ENCODE measurements at places on chromosomes 6 and 20.

DNA sequence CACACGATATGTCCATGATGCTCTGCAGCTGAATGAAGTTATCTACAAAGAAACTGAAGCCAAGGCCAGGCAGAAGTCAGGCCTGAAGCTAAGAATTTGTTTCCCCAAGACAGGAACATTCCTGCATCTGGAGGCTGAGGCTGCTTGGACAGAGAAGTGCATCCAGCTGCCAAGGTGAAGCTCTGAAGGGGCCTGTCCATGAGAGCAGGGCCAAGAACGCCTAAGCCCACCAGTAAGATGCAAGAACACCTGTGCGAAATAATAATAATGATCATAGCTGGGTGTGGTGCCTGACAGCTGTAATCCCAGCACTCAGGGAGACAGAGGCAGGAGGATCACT is 37.7 kb upstream of the B4GALT5 start:
- DNase-seq, result no peak

DNA sequence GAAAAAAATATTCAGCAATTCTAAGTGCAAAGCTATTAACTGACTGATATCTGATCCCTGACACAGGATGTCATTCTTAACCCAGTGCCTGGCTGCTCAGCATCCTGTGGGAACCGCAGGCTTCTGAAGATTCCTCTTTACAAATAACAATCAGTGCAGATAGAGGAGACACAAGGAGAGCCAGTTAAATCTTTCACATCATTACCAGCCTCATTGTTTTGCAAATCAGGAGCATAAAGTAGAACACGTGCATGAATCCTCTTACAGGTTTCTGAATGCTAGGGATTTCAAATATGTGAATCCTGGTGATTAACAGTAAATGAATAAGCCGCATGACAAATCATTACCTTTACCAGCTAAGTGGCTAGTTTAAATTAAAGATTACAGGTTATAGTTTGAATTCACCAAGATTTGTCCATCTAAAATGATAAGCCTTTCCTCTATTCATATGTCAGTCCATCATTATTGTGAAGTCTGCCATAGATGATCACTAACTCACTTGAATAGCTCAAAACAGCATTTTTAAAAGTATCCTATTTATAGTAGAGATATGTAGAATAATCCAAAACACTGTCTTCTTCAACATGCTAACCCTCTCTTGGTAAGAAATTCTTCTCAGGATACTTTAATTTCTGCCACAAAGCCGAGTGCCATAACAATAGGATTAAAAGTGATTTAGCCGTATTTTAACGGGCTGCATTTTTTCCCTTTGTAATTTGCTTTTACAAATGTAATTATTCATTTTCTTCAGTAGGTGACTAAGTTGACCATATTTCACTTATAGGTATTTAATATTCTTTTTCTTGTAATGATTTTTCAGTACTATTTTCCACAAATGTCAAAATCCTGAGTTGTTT is 367.3 kb upstream of the EPHA7 start:
- DNase-seq, result peak; percentile 6

GRCh38 chr20:35135867-35136586 is 11.1 kb downstream of the EDEM2 start:
- peak; percentile 27 for DNase-seq

GRCh38 chr6:5110246-5110645 is 25.1 kb downstream of the PPP1R3G start:
- no peak for DNase-seq

- DNase-seq, result no peak
Observed at GRCh38 chr20:43870484-43870883, 44.2 kb upstream of the TOX2 start.

DNA sequence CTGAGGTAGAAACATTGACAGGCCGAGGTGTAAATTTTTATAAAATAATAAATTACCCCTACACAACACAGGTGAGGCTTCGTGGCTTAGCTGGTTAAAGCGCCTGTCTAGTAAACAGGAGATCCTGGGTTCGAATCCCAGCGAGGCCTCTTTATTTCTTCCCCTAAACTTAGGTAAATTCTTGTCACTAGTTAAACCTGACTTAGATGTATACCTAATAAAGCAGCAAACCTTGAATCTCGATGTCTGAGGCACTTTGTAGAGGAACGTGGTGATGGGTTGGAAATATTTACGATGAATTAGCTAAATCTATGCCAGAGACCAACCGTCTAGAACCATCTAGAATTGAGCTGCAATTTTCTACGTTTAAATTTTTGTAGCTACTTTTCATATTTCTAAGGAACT is 185.6 kb downstream of the OR2B2 start:
- peak; percentile 64 for DNase-seq

GRCh38 chr6:2462831-2463230 is 217.4 kb upstream of the GMDS start:
- DNase-seq, result no peak

GRCh38 chr20:46458866-46459750 is 52.7 kb upstream of the ELMO2 start:
- DNase-seq, result peak; percentile 53

- no peak for DNase-seq
Observed at GRCh38 chr20:24079661-24080412, 91.3 kb upstream of the GGTLC1 start.

DNA sequence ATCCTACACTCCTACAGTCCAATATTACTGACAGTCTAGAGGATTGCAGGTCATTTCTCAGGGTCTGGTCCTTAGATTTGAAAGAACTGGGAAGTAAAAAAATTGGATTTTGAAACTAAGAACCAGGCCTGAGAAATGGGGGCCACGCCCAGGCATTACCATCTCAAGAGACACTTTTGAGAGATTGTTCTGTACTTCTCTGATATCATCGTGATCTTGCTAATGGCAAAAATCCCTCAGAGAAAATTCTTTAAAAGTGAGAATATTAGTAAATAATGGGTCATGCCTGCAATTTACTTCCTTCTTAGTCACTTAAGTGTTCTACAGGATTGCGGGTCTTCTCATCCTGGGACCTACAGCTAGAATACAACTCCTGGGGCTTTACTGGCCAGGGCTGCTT is 42.0 kb upstream of the HIVEP1 start:
- DNase-seq, result no peak

GRCh38 chr6:53854843-53855567 is 60.2 kb downstream of the LRRC1 start:
- DNase-seq, result no peak

DNA sequence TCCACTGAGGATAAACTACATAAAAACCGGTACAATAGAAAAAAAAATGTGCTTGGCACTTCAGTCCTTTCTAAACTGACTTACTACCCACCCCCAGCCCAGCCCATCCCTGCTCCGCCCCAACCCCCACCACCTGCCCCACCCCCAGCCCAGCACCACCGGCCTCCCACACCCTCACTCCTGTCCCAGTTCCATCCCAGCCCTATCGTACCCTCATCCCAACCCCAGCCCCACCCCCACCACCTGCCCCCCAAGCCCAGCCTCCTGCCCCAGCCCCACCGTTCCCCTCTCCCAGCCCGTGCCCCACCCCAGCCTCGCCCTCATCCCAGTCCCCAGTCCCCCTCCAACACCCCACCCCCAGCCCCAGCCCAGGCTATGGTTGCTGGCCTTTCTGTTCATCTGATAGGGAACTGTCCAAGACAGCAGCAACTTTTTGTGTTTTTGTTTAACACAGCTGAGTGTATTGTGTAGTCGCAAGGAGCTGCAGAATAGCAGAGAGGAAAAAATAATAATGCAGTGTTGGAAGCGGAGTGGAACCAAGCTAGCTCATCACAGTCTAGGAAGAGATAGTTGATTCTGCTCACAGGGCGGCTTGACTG is 61.9 kb downstream of the SASH1 start:
- DNase-seq, result no peak

DNA sequence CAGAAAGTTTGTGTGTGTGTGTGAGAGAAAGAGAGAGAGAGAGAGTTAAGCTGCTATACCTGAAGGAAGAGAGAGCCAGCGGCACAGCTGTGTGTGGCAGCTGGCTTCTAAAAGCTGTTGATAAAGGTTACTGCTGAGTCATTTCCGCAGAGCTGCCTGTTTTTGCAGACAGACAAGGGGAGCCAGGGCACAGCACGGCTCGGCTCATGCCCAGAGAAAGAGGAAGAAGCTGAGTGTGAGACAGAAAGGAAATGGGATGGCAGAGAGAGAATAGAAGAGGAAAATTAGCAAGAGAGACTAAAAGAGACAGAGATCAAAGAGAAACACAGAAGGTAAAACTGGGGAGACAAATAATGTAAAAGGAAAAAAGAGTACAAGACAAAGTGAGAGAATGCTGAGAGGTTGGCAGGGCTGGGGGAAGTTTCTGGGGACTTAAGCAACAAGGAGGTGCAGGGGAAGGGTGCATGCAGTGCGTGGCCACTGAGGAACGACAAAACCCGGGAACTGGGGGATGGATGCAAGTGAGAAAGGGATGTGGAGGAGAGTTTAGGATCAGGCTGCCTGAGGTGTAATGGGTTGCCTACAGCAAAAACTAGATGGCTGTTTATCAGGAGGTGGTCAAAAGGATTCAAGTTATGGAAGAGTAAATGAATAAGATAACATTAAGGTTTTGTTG is 22.7 kb downstream of the HLA-A start:
- peak; percentile 94 for DNase-seq

- DNase-seq, result no peak
Observed at GRCh38 chr6:15643542-15643941, 19.3 kb downstream of the DTNBP1 start.

GRCh38 chr6:18405477-18406293 is 18.5 kb downstream of the RNF144B start:
- peak; percentile 86 for DNase-seq

DNA sequence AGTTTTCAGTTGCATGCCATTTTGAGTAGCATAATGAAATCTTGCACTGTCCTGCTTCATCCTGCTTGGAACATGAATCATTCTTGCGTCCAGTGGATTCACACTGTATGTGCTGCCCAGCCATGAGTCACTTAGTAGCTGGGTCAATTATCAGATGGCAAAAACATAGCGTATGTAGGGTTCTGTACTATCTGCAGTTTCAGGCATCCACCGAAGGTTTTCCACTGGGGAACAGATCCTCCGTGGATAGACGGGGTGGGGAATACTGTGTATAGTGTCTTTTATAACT is 61.4 kb downstream of the IL22RA2 start:
- peak; percentile 66 for DNase-seq

DNA sequence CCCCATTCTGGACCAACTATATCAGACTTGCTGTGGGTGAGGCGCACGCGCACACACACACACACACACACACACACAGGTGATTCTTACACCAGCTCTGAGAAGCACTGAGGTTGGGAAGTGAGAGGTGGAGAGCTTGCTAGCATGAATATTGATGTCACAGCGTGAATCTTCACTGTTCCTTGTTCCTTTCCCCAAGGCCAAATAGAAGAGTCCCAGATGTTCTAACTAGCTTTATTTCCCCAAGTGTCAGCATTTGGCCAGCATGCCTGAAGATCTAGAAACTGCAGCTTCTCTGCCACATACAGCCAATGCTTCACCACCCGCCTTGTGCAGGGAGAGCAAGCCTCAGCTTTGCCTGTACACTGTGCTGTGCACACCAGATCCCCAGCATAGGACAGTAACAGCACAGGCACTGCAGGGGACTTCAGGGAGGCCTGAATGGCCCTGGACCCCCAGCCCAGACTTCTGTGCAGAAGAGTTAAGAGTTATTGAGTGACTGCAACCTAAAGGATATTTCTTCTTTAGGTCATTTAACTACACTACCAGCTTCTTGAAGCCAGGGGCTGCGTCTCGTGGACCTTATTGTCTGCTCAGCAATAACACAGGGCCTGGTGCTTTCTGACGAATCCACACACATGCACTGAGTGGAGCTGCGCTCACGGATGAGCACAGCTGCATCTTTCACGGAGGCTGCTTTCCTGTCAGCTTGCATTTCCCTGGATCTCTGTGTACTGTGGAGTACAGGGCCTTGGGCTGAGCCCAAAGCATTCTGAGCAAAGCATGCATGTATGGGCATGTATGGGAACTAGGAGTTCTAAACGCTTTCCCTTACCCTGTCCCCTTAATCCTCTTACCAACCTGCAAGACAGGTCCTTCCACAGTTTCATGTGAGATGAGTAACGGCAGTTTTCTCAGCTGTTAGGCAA is 13.9 kb upstream of the CD93 start:
- no peak for DNase-seq

DNA sequence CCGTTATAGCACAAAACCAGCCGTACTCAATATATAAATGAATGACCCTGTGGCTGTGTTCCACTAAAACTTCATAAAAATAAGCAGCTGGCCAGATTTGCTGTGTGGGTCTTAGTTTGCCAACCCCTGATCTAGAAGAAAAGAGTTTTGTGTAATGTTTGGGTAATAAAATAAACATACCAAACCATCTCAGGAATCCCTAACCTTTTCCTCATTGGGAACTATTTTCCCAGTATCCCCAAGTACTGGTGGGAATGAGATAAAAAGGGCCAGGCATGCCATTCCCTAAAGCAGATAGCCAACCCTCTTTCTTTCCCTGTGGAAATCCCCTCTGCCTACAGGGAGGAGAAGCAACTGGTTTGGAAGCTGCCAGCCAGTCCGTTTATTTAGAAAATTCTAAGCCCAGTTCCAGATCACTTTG is 169.1 kb upstream of the AKAP12 start:
- DNase-seq, result peak; percentile 84

- DNase-seq, result no peak
Observed at GRCh38 chr6:124512431-124512830, 449.8 kb upstream of the RNF217 start.

GRCh38 chr20:6178537-6178936 is 55.7 kb upstream of the FERMT1 start:
- peak; percentile 5 for DNase-seq

DNA sequence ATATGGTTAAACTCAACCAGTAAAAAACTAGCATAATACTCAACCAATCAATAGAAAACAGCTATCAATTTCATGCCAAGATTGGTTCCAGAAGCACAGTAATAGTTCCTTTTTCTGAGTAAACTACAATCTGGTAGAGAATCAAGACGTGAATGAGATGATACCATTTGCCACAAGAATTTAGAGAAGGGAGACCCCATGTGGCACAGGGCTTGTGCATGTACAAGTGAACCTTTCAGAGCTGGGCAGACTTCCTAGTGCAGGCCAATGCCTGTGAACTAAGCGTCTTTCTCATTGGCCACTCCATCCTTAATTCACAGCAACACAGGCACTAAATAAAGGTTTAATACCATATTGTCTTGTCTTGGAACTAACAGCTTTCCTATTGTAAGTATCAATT is 213.5 kb downstream of the RFPL4B start:
- DNase-seq, result peak; percentile 15

GRCh38 chr20:45629496-45630100 is at the start of gene WFDC10A:
Gene WFDC10A (plus strand): TSS chr20:45629739. CDS start chr20:45629814, 75 bp downstream.
- peak; percentile 38 for DNase-seq

GRCh38 chr6:149938571-149939355 is 3.1 kb upstream of the ULBP2 start:
- peak; percentile 68 for DNase-seq

- no peak for DNase-seq
Observed at GRCh38 chr6:7820288-7820835, 90.2 kb downstream of the TXNDC5 start.

DNA sequence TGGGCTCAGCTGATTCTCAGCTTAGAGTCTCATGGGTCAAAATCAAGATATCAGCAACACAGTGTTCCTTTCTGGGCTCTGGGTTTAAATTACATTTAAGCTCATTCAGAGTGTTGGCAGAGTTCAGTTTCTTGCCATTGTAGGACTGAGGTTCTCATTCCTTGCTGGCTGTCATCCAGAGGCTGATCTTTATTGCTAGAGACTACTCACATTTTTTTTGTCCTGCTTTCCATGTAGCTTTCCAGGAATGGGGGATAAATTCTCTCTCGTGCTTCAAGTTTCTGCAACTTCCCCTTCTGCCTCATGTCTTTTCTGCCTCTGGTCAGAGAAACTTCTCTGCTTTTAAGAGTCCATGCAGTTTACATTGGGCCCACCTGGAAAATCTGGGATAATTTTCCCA is 86.9 kb downstream of the RFX6 start:
- no peak for DNase-seq

- DNase-seq, result peak; percentile 67
Observed at GRCh38 chr20:3786126-3786484, 435 bp downstream of the CENPB start.

- DNase-seq, result no peak
Observed at GRCh38 chr6:148395583-148396101, 53.0 kb downstream of the SASH1 start.
